ENCODE measurements at places on chromosomes 5 and 9. TPM values are rescaled to one million over a fixed set of nuclear protein-coding genes. Genes with fewer than 3 reads are reported as not detected.

Gene LPAR1
- not detected for total RNA-seq

Gene SPINK1
- not detected for total RNA-seq

Gene KCTD16
- total RNA-seq, result 0.32 TPM

Gene SPOCK1
- total RNA-seq, result 0.30 TPM

Gene ERCC8
- 16.6 TPM for total RNA-seq

Gene PLPPR1
- not detected for total RNA-seq

Gene IFNA1
- not detected for total RNA-seq

Gene ZDHHC11
- 32.0 TPM for total RNA-seq

DNA sequence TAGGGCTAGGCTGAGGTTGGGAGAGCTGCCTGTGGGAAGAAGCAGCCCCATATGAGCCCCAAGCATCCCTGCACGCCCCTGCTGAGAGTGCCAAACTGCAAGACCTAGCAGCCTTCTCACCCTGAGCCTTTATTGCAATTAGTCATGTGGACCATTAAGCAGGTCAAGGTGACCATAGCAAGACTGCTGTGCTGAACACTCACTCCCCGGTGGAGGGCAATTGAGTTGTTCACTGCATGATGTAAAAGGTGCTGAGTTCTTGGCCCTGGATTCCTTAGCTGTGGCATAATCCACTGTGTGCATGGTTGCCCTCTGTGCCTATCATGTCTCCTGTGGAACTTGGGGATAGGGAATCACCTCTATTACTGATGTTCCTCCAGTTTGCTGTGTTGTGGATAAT, 131.1 kb downstream of the FOXD1 start:
- DNase-seq, result no peak

DNA sequence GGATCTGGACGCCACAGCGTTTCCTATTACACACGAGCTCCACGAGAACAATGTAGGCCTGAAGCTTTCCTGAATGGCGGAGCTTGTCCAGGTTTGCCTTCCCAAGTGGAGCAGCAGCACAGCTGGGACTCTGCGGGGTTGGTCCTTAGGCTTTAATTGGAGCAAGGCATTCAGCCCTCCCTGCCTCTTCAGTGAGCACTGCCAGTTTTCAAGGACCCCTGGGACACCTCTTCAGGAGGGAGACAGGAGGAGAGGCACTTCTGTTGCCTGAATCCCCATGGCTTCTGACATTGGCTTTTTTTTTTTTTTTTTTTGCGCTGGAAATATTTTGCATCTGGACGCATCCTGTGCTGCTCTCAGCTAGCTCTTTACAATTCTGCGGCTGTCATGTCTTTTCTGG, 179.4 kb downstream of the SEMA6A start:
- DNase-seq, result no peak

DNA sequence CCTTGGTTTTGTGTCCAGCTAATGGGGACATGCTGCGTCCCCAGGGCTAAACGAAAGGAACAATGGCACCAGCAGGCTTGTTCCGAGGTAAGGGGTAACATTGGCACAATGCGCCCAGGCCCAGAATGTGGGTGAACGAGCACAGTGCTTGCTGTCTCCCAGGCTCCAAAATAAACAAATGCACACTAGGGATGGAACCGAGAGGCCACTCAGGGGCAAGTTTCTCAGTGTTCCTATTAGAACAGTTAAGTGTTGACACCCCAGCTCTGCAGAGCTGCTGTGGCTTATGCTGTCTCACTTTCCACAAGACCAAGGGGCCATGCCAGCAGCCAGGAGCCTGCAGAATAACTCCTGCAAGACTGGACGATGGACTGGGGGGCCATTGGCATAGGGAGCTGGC, 492.4 kb downstream of the GADD45G start:
- DNase-seq, result no peak

- DNase-seq, result no peak
Observed at GRCh38 chr9:84750152-84750865, 80.8 kb downstream of the NTRK2 start.

DNA sequence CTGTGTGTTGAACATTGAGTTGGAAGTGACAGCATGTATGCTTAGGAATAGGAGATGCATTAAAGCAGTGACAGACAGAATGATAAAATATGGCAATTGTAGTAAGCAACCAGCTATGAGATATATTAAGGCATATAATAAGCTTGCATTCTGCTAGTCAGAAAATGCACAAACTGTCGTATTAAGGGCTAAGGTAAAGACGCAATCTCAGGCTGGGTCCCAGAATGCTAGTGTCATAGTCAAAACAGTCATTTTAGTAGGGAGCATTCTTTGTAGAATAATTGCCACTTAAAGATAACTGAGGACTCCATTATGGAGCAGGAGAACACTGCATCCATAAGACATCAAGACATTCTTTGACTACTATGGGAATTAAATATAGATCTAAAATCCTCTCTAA, 1369.7 kb upstream of the C9orf72 start:
- no peak for DNase-seq

DNA sequence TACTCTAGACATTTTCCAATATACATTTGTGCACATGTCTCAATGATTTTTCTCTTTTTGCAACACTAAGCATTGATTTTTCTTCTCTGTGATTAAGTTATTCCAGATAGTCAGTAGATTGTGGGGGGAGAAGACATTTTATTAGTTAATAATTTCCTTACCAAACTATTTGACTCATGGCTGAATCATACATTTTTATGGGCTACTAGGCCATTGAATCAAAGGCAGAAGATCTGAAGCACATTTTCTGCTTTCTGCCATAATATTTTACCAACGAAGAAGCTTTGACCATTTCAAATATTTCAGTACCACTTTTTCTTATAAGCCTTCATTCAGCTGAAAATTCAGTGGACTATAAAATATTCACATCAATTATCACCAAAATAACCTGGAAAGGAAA, 175.6 kb downstream of the IRX2 start:
- no peak for DNase-seq

DNA sequence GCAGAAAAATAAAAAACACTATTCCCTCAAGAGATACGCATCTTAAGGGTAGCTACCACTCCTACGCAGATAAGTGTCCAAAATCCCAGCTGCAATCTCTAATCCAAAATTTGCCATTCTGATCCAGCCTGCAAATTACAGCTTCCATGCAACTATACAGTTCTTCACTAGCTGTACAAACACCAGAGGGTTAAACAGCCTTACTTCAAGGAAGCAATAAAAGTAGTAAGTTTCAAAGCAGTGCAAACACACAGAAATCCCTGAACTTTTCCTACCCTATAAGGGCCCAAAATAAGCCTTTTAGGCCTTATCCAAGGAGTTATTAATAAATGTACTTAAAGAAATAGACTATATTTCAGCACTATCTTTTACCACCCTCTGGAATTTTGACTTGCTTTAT, 39.5 kb downstream of the PWWP2A start:
- DNase-seq, result no peak

GRCh38 chr5:126416266-126416925, 6.8 kb upstream of the GRAMD2B start:
- DNase-seq, result no peak

DNA sequence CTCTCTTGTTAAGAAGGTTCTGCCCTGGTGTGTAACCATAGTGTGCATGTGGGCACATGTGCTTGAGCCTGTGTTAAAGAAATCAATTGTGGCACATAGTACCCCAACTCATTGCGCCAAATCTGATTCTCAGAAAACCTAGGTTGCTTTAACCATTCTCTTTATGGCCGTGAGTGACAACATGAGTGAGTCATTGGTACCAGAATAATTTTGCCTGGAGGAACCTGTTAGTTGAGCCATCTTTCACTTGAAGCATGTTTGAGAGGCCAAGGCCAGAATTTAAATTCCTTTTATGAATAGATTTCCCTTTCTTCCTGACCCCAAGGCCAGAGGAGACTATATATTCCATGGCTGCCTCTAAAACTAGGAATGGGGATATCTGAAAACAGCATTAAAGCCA, 35.2 kb upstream of the SLC36A2 start:
- DNase-seq, result no peak

- no peak for DNase-seq
Observed at GRCh38 chr9:125043631-125044030, 99.7 kb downstream of the SCAI start.

DNA sequence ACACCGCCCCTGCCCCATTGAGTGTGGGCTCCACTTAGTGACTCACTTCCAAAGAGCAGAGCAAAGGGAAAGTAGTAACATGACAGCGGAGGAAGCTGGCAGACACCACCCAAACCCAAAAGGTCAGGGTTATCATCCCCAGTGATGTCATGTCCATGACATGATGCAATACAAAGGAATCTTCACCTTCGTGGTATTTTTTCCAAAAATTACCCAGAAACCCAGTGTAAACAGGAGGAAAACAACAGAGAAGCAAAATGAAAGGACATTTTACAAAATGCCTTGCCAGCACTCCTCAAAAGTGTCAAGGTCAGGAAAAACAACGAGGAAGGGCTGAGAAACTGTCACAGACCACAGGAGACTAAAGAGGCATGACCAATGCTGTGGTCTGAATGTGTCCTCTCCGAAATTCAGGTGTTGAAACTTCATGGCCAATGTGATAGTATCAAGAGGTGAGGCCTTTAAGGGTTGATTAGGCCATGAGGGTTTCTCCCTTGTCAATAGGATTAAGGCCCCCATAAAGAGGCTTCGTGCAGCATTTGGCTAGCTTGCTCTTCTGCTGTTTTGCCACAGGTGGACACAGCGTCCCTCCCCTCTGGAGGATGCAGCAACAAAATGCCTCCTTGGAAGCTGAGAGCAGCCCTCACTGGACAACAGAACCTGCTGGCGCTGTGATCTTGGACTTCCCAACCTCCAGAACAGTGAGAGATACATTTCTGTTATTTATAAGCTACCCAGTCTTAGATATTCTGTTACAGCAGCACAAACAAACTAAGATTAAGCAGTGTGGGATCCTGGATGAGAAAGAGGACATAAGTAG, 30.5 kb upstream of the MED10 start:
- DNase-seq, result no peak

- DNase-seq, result no peak
Observed at GRCh38 chr5:19655627-19656026, 332.4 kb downstream of the CDH18 start.

DNA sequence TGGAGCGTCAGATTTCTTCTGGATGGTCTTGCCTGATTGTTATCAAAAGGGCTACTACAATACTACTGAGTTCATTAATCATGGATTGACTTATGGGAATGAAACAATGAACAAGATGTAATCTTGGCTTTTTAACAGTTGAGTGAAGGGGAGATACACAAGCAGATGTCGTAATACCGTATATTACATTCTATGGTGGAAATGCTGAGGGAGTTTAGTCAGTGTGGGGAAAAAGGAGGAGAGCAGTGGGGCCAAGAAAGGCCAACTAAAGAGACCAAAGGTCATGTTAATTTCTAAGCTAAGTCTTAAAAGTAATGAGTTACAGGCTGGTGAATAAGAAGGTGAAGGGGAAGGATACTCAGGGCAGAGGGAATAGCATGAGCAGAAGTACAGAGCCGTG, 29.0 kb upstream of the PSAT1 start:
- no peak for DNase-seq

GRCh38 chr5:122533825-122534224, 221.8 kb downstream of the SNCAIP start:
- DNase-seq, result no peak
